Activated gamma-delta T cell treated with anti-CD3 and anti-CD28 coated beads, Interleukin-2, amount 50 U/mL, for 16 hours (primary cell): ENCODE measurements at places on chromosomes 4 and X.

- no peak for DNase-seq
These were observed 14.5 kb upstream of the EXOC1 start for GRCh38 chr4:55838952-55839351.

- no peak for DNase-seq
These were observed 128.0 kb downstream of the CPE start for GRCh38 chr4:165506849-165507248.

DNA sequence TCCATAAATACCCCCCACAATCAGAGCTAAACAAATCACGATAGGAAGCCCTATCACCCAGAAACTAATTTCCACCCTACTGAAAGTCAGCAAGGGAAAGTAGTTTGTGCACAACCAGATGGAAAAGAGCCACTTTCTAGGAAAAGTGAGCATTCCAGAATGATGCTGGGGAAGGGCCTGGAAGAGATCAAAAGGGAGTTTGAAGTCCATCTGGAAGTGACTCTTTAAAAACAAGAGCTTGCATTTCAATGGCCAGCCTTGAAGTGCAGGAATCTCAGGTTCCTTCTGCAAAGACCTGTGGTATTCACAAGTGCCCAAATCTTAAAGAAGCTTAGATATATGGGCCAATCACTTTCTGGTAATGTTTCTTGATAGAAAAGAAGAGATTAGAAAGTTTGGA lies 97.0 kb upstream of the LDB2 start:
- DNase-seq = no peak

DNA sequence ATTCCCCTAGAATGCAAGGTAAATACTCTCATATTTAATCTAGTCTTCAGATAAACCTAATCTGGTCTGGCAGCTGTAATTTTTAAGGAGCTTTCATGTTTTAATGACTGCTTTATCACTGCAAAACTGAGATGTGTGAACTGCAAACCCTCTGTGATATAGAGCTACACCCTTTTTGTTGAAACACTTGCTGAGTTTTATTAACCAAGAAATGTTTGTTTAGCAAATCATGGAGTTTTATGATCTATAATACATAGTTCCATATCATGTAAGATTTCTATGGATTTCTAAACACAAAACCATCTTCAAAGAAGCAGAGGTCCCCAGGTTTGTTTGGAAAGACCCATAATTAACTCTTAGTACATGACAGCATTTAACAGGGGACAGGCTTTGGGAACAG lies 126.4 kb downstream of the BTC start:
- DNase-seq = no peak

DNA sequence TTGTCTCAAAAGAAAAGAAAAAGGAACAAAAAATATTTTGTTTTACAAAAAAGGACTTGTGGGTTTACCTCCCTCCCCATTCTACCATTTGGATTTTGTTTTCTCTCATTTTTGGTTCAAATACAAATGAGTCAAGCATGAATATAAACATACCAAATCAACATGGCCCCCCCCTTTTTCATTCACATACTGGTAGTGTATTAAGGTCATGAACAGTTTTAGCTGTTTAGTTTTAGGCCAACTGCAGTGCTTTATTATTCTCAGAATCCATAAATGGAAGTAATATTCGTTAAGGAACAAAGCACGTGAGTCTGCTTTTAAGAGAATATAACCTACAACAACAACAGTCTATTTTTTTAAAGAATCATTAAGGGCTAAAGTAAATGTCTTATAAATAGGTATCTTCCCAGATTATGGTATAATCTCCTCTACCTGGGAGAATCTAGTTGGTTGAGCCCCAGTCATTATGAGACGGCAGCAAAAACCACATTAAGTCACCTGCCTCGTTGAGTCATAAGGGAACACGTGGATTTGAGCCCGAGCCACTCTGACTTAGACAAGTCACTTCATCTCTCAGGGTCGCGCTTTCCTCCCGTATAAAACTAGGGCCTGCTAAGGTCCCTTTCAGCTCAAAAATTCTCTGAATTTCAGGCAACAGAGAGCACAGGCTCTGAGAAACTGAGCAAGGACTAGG lies 26.7 kb downstream of the BCLAF3 start:
- no peak for DNase-seq

- no peak for DNase-seq
These were observed 261.5 kb downstream of the GPC3 start for GRCh38 chrX:133723930-133724329.

- DNase-seq = no peak
These were observed 77.6 kb upstream of the FRMPD4 start for GRCh38 chrX:12060489-12061260.
